ENCODE measurements at places on chromosomes 6 and 20.
A peak's percentile ranks its signal among the peaks of the same experiment; 100 is the strongest.

DNA sequence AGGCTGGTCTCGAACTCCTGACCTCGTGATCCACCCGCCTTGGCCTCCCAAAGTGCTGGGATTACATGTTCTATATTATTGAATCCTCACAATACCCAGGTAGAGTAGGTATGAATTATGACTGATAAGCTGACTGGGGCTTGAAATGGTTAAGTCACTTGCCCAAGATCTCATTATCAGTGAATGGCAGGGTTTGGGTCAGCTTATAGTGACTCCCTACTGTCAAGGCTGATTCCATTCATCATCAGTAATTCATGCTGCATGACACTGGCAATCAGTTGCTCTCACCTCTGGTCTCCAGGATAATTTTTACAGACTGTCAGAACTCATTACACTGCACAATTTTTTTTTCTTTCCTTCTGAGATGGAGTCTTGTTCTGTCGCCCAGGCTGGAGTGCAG is 127.6 kb downstream of the KIF13A start:
- no peak for DNase-seq

DNA sequence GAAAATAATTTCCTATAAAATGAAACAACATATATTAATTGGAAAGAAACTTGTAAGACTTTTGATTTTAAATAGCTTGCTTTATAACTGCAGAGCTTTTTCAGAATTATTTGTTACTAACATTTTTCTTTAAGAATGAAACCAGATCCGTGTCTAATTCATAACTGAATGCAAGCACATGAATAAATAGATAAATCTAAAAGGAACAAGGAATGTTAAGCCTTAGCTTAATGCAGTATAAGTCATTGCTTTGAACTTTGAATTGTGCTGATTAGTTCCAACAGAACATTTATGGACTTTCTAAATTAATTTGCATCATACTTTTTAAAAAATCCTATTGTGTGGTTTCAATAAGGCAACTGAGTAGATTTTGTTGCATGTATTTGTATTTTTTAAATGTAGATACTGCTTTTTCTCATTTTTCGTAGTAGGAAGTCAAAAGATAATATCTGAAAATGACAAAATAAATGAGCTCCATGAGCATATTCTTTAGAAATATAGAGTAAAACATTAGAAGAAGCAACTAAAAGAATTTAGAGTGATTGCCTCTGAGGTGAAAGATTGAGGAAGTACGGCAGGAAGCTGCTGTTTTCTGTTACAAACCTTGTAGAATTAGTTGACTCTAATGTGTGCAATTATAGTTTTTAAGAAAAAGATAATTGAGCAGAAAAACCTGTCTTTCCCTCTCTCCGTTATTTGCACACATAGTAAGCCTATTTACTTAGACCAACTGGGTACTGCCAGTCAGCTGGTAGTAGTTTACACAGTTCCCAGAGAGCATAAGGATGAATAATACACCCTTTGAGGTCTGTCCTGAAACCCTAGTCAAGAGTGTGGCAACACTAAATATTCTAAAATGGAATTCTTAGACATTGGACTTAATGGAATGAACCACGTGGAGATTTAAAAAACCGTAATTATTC is 32.6 kb upstream of the SLC35D3 start:
- no peak for DNase-seq

- DNase-seq = no peak
Observed at GRCh38 chr6:140271759-140272377, 897.4 kb upstream of the CITED2 start.

GRCh38 chr6:70150521-70150920 is 152.4 kb downstream of the COL9A1 start:
- DNase-seq = no peak

DNA sequence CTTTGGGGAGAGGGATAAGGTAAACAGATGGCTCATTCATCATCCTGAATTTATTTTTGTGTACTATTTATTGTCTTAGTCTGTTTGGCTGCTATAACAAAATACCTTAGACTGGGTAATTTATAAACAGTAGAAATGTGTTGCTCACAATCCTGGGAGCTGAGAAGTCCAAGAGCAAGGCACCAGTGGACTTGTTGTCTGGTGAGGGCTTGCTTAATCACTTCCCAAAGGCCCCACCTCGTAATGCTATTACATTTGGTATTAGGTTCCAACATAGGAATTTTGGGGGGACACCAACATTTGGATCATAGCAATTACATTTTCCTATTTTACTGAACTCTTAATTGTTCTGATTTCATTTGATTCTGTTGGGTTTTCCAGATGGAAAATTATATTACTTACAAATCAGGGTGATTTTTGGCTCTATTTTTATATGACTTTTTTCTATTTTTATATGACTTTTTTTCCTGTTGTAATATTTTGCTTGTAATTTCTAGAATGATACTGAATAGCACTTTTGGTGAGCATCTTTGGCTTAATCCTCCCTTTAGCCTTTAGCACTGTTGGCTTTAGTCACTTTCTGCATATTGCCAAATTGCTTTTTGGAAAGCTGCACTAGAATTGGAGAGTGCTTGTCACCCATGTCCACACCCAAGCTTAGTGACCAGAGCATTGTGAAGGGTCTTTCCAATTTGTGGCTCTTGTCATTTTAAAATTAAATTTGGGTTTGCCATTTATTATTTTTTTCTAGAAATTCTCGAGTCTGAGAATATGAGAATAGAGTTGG is 43.7 kb upstream of the TULP4 start:
- DNase-seq = no peak

- DNase-seq = no peak
Observed at GRCh38 chr6:131721161-131721560, 10.3 kb upstream of the CTAGE9 start.

DNA sequence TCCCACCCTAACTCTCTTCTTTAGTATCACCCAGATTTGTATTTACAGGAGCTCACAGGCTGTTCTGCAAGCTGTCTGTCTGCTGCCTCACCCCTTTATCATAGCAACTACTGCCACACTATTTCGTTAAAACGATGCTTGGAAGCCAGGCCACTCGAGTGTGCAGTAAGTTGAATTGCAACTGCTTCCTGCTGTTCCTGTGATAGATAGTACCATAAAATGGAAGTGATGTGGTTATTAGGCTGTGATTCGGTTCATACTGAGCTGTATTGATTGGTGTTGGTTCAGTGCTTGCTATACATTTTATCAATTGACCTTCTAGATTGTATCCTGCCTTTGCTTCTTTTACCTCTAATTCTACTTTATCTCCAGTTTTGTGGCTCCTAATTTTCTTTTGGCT is 325.4 kb downstream of the RNF144B start:
- DNase-seq = no peak

DNA sequence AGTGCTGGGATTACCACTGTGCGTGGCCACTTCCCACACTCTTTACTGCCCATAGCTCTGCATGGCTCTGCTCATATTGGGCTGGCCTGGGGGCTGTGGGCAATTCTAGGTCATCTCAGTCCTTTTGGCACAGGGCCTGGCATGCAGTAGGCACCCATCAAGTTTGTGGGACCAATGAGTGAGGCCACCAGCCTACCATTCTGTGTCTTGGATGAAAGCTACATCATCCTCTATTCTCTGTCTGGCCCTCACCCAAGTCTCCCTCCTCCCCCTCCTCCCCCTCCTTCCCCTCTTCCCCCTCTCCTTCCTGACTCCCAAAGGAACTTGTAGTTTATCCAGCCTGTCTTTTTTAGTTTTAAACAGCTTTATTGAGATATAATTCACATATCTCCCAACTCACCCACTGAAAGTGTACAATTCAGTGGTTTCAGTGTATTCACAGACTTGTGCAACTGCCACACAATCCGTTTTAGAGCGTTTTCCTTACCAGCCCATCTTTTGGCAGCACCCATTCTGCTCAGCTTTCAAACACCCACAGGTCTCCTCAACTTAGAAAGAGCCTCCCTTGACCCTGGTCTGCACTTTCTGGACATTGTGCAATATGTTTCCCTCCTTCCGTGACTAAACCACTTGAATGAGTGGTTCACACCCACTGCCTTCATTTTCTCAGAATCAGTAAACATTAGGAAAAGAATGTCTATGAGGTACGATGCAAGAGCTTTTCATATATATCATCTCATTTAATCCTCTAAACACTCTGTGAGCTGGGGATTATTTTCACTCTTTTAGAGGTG is 21.5 kb upstream of the MRPS18A start:
- peak; percentile 73 for DNase-seq

- DNase-seq = no peak
Observed at GRCh38 chr20:2305029-2305428, 9.2 kb downstream of the TGM3 start.

GRCh38 chr6:143857651-143858050 is 6.6 kb upstream of the ZC2HC1B start:
- no peak for DNase-seq

GRCh38 chr6:111668410-111668809 is 62.7 kb upstream of the TRAF3IP2 start:
- no peak for DNase-seq

- peak; percentile 81 for DNase-seq
Observed at GRCh38 chr6:130625825-130626527, 201.2 kb upstream of the SMLR1 start.

DNA sequence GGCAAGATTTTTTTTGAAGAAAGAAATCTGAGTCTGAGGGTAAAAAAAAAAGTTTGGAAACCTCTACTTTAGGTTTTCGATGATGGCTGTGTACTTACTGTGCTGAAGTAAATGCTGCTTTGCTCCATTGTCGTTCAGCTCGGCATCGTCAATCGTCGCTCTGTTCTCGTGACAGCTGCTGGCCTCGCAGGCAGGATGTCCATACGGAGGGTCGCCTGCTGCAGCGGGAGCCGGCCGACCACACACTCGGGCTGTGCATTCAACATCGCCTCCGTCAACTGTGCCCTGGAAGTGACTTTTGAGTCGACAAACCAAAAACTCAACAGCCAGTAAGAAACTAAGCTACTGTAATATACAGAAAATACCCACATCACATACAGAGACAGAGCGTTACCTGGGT is 53.1 kb upstream of the SMOC2 start:
- DNase-seq = no peak

GRCh38 chr6:106648651-106649308 is 19.4 kb downstream of the QRSL1 start:
- no peak for DNase-seq

GRCh38 chr6:1382331-1382882 is 7.0 kb upstream of the FOXF2 start:
- DNase-seq = no peak

DNA sequence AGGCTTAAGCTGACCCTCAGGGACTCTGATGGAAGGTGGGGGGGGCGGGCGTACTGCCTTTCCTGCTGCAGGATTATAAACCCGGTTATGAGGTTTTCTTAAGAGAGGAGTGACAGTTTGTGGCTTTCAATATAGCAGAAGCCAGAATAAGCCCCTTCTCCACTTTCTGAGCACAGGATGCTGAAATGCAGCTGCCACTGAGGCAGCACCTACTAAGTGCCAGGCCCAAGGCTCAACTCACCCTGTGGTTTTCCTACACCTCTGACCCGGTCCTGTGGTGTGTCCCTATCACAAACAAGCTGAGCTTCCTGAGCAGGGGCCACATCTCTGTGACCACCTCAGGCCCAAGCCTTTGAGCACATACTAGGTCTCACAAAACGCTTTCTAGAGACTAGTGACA is 59.6 kb upstream of the NFATC2 start:
- DNase-seq = no peak

DNA sequence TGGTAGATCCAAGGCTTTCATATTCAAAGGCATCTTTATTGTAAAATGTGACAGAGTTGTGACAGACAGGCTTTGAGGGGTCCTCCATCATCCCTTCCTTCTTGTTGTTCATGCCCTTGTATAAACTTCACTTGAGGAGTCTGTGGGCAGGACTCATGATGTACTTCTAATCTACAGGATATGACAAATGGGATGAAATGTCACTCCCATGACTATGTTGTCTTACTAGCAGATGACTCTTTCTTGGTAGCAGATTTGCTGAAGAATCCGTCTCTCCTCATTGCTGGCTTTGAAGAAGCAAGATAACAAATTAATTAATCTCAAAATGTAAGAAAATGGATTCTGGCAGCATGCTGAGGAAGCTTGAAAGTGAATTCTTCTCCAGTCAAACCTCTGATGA is 566.1 kb downstream of the TFAP2B start:
- DNase-seq = no peak

- DNase-seq = no peak
Observed at GRCh38 chr20:2331901-2332565, 36.2 kb downstream of the TGM3 start.

DNA sequence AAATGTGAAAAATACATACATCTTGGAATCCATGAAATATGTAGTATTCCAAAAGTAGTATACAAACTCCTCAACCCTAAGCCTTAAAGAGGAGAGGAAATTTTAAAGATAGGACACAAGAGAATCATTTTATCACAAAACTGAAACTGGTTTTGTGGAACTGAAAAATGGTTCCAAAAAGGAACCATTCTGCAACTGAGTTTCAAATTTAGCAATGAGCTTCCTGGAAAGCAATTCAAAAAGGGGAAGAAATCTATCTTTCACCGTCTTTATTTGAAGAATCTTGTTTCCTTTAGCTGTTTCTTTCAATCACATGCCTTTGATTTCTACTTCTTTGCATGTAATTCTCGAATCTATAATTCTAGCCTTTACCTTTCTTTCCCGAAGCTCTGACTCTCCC is 32.2 kb upstream of the LAMP5 start:
- no peak for DNase-seq

DNA sequence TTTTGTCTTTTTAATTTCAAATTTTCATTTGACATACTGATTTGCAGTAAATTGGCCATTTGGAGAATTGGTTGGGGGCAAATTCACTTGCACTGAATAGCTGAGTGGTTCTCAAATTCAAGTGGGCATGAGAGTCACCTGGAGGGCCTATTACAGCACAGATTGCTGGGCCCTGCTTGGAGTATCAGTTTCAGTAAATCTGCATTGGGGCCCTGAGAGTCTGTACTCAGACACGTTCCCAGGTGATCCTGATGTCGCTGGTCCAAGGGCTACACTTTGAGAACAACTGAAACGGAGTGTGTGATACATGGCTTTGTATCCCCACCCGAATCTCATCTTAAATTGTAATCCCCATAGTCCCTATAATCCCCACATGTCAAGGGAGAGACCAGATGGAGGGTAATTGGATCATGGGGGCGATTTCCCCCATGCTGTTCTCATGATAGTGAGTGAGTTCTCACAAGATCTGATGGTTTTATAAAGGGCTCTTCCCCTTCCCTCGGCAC is 115.9 kb downstream of the KLHL32 start:
- no peak for DNase-seq

DNA sequence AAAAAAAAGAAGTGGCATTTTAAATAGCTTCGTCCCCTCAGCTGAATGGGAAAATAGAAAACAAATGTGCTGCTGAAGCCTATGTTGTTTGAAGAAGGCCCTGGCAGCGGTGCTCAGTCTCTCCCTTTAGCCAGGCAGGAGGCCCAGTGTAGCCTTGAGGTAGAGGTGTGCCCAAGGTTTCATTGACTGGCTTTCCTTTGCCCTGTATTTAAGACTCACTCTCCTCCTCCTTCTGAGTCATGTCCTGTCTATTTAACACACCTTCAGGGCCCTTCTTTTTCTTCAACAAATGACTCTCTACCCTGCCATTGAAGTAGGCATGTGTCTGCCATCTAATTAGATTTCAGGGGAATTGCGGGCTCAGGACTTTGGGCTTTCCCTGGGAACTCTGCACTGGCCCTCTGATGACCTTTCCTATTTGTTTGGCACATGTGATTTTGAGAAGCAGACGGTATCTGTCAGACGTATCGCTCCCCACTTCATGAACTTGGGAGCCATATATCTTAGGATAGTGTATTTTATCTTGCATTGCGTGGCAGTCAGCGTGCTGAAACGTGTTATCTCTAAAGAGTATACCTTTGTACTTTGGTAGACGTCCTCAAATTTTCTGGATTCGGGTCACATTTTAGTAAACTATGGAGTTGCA is 4.3 kb downstream of the TJAP1 start:
- no peak for DNase-seq

- DNase-seq = peak; percentile 94
Observed at GRCh38 chr20:36573103-36573797, at the start of gene TGIF2. TSS of gene TGIF2 (plus strand) at chr20:36573597. CDS start at chr20:36578775, 5,178 bp downstream.
